ENCODE measurements at places on chromosomes 3 and 15.

- no peak for DNase-seq
These were observed 1075.6 kb downstream of the FHIT start for GRCh38 chr3:60175680-60176079.

GRCh38 chr3:128436214-128436613, 30.5 kb downstream of the DNAJB8 start:
- no peak for DNase-seq

DNA sequence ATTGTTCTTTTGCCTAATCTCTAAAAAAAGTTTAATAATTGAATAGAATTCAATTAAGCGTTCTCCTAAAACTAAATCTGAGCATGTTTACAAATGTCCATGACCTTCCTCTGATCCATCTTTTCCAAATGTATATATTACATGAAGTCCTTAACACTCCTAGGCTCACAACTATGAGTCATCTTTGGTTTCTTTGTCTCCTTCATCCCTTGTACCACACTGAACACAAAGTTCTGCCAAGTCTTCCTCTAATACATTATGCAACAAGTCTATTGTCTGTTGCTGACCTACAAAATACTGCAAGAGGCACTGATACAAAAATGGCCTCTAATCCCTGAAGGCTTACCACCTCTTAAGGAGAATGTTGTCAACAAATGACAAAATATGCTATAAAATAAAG, 550.2 kb downstream of the PYDC2 start:
- DNase-seq, result no peak

DNA sequence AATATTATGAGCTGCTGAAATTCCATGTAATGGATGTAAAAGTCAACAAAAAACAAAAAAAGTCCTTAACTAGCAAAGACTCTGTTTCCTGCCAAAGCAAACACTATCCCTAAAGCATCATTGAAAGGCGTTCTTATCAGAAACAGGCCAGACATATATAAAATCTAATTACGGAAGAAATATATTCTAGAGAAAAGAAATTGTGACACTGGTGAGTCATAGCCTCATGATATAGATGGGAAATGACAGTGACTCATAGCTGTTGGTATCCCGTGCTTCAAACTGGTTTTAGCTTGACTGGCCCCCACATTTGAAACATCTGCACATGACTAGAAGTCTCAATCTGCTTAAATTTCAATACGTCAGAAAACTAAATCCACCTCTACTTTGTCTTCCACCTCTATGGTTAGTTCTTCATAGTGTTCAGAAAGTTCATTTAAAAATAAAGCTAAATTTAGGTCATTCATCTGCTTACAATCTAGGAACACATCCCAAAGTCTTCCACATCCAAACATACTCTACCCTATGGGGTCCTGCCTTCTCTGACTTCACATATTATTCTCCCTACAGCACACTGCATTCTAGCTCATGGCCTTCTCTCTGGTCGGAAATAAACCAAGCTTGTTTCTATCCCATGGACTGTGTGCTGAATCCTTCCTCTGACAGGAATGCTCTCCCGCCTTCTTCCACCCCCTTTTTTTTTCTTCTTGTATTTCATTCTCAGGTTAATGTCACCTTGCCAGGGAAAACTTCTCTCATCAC, 456.3 kb upstream of the ARRDC4 start:
- DNase-seq, result peak; percentile 50

- DNase-seq, result no peak
These were observed 500.3 kb upstream of the LMCD1 start for GRCh38 chr3:8001307-8001706.

- no peak for DNase-seq
These were observed 49.1 kb downstream of the FBN1 start for GRCh38 chr15:48596415-48596814.

DNA sequence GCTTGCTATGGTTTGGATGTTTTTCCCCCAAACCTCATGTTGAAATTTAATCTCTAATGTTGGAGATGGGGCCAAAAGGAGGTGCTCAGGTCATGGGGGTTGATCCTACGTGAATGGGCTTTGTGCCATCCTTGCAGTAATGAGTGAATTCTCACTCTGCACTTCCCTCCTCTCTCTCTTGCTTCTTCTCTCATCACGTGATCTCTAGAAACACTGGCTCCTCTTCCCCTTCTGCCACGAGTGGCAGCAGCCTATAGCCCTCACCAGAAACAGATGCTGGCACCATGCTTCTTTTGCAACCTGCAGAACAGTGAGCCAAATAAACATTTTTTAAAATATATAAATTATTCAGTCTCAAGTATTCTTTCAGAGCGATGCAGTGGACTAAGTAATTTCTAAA, 13.3 kb upstream of the PLSCR1 start:
- no peak for DNase-seq

DNA sequence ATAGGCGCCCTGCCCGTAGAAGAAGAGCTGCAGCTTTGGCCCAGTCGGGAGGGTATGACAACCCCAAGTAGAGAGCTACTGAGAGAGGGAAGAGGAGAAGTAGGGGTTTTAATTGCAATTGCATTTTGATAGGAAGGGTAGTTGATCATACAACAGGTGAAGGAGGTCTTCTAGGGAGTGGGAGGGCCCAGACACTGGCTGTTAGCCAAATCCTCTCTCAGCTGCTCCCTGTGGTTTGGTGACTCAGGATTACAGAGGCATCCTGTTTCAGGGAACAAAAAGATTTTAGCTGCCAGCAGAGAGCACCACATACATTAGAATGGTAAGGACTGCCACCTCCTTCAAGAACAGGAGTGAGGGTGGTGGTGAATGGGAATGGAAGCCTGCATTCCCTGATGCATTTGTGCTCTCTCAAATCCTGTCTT, 408.9 kb upstream of the THBS1 start:
- peak; percentile 88 for DNase-seq

DNA sequence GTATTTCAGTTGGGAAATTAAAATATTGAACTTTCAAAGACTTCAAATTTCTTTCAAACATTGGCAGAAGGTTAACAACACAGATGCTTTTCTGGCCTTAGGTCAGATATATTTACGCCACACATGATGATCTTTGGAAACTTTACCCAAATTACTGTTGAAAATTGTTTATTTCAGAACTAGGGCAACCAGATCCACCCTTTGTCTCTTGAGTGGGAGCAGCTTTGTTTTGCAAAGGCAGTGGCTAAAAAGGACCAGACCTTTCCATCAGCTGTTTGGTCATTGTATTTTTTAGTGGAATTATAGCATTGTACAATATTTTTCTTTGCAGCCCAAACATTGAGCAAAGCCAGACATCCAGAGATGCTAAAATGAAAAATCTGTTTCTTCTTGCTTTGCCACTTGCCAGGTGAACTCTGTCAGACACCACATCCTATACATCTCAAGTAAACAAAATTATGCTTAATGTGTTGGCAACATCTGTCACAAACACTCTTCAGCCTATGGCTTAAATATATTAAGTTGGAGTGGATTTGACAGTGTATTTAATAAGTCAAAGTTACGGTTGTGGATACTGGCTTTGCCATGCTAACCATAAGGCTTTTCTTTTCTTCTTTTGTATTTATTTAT, 651.9 kb downstream of the RBMS3 start:
- DNase-seq, result no peak

DNA sequence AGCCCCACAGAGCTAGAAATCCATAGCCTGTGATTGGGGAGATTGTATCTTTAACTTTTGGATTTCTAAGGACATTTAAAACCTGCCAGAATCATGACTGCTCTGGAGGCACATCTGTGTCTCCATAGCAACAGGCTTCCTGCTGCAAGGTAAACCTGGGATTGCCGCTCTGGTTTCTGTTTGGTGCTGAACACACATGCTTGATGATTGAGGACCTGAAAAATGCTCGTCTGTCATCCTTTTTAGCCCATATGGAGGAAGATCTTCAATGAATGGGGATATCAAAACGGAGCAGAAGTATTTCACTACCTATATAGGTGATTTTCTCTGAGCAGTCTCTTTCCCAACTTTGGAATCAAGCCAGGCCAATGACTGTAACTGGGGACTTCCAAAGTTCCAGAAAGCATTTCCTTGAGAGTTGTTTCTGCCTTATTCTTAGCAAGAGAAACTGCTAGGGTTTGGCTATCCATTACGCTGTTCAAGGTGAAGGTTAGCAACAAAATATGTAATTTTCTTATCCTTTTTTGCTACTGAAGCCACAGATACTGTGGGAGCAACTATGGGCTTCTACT, 96.5 kb upstream of the TNIK start:
- DNase-seq, result no peak

DNA sequence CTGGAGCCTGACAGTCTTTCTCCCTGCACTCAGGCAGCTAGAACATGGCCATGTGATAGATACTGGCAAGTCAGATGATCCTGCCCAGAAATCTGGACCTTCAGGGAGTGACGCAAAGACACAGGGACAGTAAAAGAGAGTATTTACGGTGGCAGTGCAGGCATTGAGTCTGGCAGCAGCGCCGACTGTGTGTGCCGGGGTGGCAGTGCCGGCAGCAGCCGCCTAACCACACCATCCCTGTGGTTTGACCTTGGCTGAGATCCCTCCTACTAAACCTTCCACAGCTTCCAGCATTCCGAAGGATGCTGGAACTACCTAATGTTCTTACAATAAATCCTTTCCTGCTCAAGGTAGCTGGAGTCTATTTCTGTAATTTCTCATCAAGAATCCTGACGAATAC, 4.6 kb upstream of the TSPAN3 start:
- no peak for DNase-seq

- DNase-seq, result no peak
These were observed 33.2 kb upstream of the POU1F1 start for GRCh38 chr3:87309601-87310000.

DNA sequence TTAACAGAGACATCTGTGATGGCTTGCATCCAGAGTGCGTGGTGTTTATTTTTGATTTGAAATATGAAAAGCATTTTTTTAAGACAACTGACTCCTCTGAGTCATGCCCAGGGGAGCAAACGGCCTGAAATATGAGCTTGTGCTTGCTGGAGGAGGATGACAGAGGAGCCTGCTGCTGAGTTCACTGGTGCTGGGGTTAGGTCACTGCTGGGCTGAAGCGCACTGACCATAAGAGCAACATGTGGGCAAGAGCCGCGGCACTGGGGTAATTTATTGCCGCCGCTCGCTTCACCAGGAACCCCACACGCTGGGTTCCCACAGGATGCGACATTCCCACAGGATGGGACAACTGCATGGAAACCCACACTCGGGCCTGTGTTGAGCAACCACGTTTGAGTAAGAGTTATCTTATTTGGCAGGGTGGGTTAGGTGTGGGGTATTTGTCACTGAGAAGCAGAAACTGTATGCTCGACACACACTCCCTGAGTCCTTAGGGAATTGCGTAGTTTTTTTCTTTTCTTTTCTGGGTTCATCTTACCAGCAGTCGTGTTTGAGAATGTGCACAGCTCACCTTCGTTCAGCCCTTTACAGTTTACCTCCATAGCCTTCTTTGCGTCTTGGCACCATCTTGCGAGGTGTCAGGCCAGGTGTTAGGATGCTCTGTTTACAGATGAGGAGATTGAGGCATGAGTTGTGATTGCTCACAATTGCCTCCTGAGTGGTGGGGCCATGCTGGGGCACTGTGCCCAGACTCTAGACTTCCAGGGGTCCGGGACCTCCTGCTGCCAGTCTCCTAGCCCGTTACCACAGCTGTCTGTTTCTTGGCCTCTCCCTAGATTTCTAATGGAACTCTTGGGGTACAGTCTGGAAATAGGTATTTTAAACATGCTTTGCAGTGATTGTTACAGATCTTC, 60.4 kb downstream of the SMAD3 start:
- DNase-seq, result peak; percentile 96

DNA sequence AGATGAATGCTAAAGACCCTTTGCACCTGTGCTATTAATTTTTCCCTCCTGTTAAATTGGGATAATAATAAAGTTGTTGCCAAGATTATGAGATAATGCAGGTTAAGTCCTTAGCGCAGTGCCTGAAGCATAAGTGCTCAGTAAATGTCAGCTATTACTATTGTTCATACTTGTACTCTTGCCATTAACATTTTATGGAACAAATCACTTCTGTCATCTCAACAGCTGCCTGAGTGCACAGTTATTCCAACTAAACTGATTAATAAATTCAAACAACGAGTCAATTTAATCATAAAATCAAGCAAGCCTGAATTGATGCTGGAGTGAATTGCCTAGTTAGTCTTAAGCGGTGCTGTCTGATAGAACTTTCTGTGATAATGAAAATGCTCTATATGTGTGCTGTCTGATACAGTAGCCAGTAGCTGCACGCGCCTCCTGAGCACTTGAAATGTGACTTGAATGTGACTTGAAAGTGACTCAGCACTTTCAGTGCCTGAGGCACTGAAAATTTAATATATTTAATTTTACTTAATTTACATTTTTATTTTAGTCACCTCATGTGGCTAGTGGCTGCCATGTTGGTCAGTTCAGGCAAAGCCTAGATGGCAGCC, 198.7 kb upstream of the PFN2 start:
- no peak for DNase-seq

DNA sequence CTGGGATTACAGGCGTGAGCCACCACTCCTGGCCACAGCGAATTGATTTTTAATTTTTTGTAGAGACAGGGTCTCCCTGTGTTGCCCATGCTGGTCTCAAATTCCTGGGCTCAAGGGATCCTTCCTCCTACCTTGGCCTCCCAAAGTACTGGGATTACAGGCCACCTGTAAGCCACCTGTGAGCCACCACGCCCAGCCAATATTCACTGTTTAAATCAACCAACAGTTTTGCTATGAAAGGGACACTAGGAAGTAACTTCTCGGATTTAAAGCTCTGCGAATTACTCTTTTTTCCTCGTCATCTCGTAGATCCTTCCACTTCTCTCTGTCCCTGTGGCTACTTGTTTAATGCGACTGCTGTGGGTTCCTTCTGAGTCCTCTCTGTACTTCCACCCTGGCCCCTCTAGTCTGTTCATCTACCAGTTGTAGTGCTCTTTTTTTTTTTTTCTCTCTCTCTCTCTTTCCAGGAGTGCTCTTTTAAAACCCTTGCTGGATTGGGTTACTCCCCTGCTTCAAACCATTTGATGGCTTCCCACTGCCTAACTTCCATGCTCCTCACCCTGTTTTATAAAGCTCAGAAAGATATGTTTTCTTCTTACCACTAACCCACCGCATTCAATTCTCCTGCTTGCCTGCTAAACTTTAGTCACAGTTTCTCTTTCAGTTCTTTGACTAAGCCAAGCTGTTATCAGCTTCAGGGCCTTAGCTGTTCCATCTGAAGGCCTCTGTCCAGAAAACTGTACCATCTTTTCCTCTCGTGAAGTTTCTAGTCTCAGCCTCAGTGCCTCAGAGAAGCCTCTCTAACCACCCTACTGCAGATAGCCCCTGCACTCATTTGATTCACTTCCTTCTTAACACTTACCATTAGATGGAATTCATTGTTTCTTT, 12.4 kb downstream of the RTF1 start:
- no peak for DNase-seq

GRCh38 chr3:58683001-58683458, 16.5 kb upstream of the FAM3D start:
- DNase-seq, result no peak

GRCh38 chr15:29143909-29144635, 125.5 kb downstream of the NSMCE3 start:
- no peak for DNase-seq

DNA sequence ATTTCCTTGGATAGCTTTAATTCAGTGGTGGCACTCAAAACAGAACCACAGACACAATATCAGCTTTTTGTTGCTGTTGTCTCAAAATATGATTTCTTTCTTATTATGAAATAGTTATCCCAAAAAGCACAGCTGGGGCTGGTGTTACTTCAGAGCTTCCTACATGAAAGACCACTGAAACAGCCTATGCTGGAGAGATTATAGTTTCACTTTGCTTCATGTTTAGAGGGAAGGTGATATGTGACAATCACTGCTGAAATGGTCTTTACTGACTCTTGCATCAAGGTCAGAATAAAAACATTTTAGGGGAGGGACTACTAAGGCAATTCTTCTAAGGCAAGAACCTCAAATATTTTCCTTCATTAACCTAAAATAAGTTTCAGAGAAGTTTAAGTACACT, 190.7 kb downstream of the TNIK start:
- no peak for DNase-seq

- DNase-seq, result no peak
These were observed 74.3 kb downstream of the SIDT1 start for GRCh38 chr3:113606539-113607218.
